Substantia nigra (tissue), 51 donors: ENCODE measurements at places on chromosomes 7 and 10.
A peak's percentile ranks its signal among the peaks of the same experiment; 100 is the strongest.

DNA sequence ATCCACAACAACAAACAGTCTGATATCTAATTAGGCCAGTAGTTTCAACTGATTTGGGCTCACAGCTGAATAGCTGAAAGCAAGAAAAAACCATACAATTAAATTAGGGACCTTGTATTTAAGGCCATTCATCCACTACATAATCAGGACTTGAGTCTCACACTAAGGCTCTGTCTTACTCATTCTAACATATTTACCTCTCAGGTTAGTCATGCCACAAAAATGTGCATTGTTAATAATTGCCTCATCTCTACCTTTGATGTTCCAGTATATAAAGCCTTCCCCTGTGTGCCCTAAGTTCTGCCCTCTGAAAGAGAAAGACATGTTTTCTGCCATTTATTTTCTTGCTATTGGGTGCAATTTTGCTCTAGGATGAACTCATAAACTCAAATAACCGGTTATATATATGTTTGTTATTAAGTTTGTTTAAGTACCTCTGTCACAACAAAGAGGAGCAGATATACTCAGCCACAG, 5.3 kb upstream of the C1GALT1 start:
- no peak for DNase-seq

DNA sequence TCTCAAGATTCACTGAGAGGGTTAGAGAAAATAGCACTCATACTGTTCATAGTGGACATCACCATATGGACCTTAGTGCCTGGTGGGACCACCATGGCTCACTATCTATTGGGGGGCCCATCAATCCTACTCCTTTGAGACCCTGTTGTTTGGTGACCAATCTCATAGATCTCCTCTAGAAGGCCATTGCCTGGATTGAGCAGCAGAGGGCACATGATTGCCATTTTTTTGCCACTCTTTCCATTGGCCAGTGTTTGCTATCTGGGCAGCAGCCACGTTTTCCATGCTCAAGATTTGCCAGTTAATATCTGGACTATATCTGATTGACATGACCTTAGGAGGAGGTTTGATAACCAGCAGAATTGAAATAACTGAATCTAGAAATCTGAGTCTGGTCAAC, 244.5 kb downstream of the ITGB1 start:
- no peak for DNase-seq

DNA sequence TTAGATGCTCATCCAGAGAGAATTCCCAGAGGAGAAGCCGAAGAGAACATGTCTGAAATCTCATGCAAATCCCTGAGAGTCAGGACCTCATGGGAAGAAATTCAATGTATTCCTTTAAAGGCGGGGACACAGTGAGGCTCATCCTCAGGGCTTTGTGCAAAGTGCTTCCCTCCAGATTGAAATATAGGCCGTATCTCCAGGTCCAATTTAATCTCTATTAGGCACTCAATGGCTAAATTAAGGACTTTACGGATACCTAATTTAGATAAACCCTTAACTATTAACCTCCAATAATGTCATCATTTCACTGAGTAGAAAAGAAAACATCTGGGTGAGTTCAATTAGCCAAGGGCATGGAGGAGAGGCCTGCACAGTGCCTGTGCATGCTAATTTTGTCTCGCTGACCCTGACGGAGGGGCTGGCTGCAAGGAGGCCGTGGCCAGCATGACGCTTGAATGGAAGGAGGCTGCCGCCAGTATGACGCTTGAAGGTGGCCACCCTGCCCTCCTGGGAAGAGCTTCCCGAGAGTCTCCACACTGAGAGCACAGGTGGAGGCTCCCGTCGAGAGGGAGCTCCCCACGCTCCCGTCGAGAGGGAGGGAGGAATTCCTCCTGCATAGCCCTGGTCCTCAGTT, 287.6 kb downstream of the ADARB2 start:
- no peak for DNase-seq

GRCh38 chr7:33880787-33881186, 24.6 kb upstream of the BMPER start:
- DNase-seq: no peak

DNA sequence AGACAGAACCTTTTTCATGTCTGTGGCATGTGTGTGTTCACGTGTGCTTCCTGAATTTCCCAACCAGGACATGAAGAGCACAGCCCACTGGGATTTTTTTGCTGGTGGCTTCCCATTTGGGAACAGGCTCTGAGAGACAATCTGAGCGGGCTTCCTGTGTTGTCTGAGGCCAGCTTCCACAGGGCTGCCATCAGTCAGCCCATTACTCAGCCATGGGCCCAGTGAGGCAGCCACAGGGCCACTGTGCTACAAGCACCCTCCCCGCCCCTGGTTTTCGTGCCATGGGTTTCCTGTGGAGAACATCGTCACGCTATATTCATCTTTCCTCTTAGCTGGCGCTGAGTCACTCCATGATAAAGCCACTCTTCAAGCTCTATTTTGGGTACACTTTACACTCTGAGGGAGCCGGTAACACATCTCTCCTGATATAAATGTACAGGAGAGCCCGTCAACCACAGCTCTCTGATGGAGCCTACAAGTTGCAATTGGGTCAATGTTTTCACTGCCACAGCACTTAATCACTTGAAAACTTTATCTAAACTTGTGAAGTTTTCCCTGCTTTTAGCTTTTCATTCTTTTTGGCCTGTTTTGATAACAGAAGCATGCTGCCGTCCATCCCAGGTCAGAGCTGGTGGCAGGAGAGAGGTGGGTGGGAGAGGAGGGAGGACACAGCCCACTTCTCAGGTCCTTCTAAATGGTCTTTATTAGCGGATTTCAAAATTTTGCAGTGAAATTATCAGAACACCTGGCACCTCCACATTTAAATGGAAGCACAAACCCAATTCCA, 96.9 kb downstream of the HIPK2 start:
- DNase-seq: no peak

DNA sequence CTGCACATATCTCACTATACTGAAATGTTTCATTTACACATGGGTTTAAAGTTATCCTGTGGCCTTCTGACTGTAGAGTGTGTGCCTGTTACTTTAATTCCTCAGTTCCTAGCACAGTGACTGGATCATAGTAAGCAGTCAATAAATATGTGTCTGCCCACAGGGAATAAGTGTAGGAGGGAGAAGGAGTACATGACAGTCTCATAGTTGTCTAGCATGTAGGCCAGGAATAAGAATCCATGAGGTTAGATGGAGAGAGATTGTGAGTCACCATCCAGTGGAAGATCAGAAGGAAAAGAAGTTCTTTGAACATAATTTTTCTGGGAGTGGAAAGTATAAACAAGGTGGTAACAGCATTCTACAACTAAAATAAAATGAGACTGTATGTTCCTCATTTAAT, 36.6 kb upstream of the SEMA3A start:
- DNase-seq: no peak

GRCh38 chr10:87729940-87730339, 70.3 kb downstream of the PAPSS2 start:
- no peak for DNase-seq

GRCh38 chr7:157969995-157970394, 617.6 kb downstream of the PTPRN2 start:
- no peak for DNase-seq

DNA sequence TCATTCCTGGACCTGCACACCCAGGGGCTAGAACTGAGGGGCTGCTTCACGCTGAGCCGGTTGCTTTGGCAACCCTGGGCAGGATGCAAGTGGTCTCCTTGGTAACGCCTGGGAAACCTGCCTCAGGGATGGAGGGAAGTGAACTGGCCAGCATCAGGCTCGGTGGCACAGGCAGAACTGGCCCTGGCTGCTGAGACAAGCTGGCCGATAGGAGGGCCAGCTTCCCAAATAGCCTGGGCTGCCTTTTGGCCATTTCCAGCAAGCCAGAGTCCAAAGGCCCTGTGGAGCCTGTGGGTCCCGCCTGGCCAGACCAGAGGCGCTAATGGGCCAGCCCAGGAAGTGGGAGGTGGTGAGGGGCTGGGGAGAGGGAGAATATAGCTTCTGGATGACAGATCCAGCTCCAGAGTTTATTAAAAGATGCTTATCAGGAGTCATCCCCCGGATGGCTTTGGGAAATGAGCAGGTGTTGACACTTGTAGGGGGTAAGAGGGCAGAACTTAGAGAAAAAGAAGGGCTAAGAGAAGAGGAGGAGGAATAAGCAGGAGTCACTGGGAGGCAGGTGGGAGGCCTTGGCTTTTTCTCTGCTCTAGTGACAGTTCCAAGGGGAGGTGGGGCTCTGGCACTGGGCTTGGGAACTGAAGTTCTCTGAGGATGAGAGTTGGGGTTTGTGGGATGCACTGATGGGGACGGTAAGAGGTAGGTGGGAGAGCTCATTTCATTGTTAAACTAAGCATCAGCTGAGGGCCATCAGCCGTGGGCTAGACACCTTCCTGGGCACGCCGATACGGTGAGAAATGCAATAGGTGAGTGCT, 9.6 kb downstream of the NEURL1 start:
- DNase-seq: no peak

- DNase-seq: peak; percentile 49
Observed at GRCh38 chr10:71812016-71812912, 38.8 kb downstream of the PSAP start.

DNA sequence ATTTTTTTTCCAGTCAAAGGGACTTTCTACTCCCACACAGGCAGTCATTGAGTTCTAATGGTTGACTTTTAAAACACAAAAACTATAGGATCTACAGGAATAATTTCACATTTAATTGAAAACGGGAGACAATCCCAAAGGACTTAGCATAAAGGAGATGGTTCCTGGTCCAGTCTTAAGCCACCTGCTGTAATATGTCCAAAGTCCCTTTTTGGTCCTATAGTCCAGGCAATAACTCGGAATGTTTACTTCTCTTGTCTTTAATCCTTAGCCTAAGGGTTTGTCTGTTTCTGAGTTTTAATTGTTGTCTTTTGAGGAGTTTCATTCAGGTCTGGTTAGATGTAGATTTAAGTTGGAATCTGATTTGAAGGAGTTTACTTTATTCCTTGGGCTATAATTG, 184.9 kb downstream of the BAMBI start:
- DNase-seq: no peak

GRCh38 chr7:20122073-20122472, 95.1 kb downstream of the MACC1 start:
- DNase-seq: no peak

DNA sequence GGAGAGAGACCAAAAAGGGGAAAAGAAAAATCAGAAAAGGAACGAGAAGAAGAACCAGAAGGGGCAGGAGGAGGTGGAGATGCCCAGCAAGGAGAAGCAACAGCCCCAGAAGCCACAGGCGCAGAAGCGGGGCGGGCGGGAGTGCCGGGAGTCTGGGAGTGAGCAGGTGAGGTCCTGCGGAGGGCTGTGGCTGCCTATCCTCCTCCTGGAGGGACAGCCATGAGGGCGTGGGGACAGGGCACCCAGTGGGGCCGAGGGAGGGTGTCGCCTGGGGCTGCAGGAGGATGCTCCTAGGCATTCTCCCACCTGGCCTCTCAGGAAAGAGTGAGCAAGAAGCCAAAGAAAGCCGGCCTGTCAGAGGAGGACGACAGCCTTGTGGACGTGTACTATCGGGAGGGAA, 11.8 kb downstream of the CALHM2 start:
- DNase-seq: no peak

GRCh38 chr10:101580486-101581399, 7.3 kb downstream of the POLL start:
- no peak for DNase-seq

- DNase-seq: no peak
Observed at GRCh38 chr7:43501870-43502269, 81.0 kb upstream of the STK17A start.

DNA sequence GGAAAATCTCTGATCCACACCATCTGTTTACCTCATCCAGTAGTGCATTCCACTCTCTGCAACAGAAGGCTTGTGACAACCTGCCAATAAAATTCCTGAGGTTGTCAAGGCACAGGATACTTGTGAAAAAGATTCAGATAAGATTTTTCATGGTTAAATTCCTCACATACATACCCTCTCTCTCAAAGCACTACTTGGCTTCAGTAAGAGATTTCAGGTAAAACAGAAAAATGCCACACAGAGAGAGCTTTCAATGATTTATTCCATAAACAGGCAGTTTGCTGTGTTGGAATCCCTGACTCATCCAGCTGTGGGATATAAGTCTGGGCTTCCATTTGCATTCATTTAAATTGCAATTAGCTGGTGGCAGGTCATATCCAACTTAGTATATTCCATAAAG, 99.7 kb upstream of the CAV2 start:
- DNase-seq: no peak

DNA sequence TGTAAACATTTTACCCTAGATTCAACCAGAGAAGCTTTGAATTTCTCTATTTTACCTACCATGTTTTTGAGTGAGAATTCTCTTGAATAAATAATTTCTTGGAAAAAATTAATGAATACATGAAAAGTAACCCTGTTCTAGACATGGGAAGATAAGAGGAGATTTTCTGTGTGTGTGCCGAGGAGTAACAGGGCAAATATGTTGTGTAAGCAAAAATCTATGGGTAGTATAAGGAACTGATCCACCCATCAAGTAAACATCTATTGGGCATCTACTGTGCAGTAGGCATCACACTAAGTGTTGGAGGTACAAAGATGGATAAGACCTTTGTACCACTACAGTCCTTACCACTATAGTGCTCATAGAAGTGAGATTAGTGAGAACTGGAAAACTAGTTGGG, 8.2 kb upstream of the NXPH1 start:
- no peak for DNase-seq

DNA sequence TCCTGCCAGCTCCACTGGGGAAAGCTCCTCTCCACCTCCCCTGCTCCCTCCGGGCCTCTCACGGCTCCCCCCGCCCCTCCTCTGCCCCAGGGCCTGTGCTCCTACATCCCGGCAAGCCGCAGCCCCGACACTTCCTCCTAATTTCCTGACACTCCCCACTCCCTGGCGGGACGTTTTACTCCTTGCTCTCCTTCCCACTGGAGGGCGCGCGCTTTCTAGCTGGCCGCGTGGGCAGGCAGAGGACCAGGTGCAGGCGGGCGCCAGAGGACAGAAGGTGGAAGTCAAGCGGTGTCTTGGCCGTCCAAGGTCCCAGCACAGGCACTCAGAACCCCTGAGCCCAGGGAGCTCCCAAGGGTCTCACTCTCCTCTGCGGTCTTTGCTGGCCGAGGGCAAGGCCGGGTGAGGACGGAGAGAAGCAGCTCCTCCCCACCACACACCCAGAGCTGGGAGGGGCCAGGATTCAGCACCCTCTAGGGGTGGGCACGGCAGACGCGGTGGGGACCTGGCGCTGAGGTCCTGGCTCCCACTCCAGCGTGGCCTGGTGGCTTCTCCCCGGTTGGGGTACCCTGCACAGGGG, 19.1 kb downstream of the ADAM8 start:
- DNase-seq: no peak

GRCh38 chr10:69385454-69386350, 31.0 kb downstream of the TACR2 start:
- DNase-seq: no peak

GRCh38 chr7:1526271-1526754, 4.2 kb upstream of the MAFK start:
- no peak for DNase-seq
